CD4-positive, alpha-beta T cell treated with Interleukin-12 subunit alpha and Interleukin-12 subunit beta, for 1 hour (primary cell): ENCODE measurements at places on chromosomes 2 and 18.

DNA sequence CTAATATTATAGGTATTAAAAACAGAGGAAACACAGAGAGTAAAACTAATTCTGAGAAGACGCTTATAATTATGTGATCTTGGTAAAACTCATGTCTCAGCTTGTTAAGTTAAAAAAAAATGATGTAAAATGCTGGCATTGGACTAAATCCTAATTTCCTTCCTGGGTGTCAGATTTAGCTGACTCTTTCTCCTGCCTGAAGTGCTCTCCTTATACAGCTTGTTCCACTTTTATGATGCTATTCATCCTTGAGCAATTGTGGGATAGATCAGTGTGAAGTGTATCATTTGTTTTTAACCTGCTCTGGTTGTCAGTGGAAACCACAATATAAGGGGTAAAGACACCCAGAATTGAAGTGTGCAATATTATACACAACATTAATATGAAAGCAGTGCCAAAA lies 84.9 kb downstream of the EFEMP1 start:
- no peak for DNase-seq

DNA sequence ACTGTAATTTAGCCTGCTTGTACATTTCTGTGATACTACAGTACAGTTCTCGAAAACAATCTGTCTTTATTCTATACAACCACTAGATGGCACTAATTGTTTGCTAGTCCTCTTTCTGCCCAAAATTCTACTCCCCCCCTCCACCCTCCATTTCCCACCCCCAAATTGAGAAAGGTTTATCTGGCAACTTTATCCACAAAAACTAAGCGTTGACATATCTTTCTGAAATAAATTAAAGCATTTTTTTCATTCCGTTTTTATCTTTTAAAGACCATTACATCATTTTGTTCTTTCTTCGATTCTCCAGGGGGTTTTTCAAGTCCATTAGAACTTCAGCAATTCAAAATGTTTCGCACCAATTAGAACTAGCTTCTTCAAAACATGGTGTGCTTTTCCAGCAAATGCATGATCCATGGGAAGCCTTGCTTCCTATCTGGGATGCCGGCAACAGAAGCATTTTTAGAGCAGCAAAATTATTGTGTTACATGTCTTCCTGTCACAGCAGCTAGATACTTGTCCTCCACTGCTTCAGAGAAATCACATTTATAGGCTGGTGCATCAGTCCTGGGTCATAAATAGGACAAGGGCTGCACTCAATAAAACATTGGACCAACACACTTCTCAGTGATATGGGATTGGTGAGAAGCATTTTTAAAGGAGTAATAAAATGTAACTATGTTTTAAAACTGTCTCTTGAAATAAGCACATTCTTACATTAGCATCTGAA lies 241.3 kb downstream of the PAX3 start:
- DNase-seq, result no peak

DNA sequence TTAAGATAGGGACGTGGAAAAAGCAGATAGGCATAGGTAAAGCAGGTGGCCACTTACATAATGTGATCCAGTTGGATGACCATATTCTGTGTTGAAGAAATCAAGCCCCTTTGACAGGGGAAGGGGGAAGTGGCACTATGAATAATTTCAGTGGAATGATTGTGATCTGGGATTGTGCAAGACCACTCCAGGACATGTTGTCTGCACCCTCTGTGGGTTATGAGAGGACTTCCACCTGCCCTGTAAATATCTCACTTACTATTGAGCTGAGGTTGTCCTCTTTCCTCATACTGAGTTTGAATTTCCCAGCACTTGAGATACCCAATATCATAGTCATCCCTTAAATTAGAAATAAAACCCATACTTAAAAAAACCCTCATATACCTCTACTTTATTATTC lies 220.7 kb downstream of the IRS1 start:
- DNase-seq, result no peak

- DNase-seq, result no peak
Measured at GRCh38 chr2:54122939-54123338, 7.5 kb downstream of the ACYP2 start.

- DNase-seq, result no peak
Measured at GRCh38 chr2:212073360-212073759, 465.2 kb downstream of the ERBB4 start.

- DNase-seq, result no peak
Measured at GRCh38 chr2:177398791-177399190, 6.2 kb downstream of the AGPS start.

DNA sequence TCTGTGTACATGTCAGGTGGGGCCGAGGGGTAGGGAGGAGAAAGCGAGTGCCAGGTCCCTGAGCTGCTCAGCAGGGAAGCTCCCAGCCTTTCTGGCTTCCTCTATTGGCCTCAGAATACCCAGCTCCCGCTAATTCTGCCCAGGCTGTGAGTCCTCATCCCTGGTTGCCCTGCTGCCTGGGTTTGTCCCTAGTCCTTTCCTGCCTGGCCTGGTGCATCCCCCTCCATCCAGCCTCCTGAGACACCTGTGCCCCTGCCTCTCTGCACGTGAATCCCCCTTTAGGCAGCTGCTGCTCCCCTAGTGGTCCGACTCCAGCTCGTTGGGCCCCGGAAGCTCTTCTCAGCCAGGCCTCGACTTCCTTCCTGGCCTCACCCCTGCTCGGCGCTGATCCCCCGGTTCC lies 54.6 kb downstream of the INHBB start:
- no peak for DNase-seq
